ENCODE measurements at places on chromosomes 2 and 18.

- no peak for DNase-seq
These were observed 117.4 kb upstream of the ID2 start for GRCh38 chr2:8564475-8564874.

GRCh38 chr2:128408349-128409305, 90.0 kb upstream of the HS6ST1 start:
- DNase-seq, result no peak

DNA sequence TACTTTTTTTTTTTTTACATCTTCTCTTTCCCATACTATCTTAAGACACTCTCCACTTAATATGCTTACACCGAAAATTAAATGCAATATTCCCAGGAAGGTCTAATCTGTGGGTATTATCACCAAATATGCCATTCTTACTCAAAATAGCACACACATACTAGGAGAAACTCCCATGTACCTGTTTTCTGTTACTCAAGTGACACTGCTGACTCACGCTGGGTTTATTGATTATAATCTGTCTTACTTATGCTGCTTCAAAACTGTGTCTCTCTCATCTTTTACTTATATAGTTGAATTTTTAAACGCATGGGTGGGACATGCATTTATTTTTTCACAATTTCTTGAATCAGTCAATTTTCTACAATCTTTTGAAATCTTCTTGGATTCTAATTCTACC, 29.9 kb downstream of the MRPL19 start:
- no peak for DNase-seq

GRCh38 chr2:75959724-75960471, 249.2 kb upstream of the GCFC2 start:
- DNase-seq, result no peak

DNA sequence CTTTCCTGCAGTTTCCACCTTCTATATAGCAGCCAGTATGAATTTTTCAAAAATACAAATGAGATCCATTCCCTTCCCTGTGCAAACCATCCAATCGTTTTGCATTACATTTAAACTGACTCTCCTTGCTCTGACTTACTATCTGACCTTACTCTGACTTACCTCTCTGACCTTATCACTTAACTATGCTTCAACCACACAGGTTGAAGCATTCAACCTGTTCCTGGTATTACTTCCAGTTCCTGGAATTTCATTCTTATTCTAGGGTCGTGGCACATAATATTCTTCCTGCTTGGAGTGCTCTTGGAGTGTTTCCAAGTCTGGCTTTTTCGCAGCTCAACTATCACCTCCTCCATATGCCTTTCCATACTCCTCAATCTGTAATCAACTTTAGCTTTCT, 850.6 kb upstream of the CHAC2 start:
- DNase-seq, result no peak

GRCh38 chr2:34547900-34548299, 948.8 kb upstream of the FAM98A start:
- no peak for DNase-seq

GRCh38 chr18:76588601-76589226, 93.7 kb upstream of the ZNF516 start:
- no peak for DNase-seq

DNA sequence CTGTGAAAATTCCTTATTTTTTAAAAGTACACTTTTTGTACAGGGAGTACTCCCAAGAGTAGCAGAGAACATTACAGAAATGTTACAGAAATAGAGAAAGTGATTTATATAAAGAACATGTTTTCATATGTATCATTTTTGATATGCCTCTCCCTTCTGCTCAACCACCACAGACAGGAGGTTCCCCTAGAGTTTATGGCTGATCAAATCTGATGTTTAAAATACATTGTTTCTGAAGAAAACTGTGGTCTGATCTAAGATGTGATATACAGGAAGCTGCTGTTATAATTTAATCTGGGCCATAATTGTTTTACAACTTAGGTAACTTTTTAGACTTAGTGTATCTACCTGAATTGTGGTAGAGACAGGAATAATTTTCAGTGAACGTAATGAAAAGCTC, 37.0 kb downstream of the STAT4 start:
- DNase-seq, result no peak

GRCh38 chr2:57936216-57936615, 110.4 kb upstream of the VRK2 start:
- no peak for DNase-seq

DNA sequence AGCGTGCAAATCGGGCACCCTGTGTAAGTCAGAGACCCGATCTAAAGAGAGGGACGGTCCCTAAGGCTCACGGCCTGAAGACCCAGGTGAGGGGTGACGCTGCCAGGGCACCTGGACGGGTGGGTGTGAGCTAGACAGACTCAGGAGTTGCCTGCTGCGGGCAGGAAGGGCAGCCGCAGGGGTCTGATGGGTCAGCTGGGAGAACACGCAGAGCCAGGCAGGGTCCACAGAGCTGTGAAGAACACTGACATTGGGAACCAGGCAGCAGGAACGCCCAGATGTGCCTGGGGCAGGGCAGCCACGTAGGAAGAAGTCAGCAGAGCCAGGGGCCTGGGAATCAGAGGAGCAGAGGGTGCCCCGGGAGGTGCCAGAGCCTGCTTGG, 25.9 kb downstream of the HDAC4 start:
- no peak for DNase-seq

Measured in head of caudate nucleus (tissue), 42 donors.